ENCODE measurements at places on chromosomes 1 and 21. TPM values are rescaled to one million over a fixed set of nuclear protein-coding genes. Genes with fewer than 3 reads are reported as not detected.
A peak's percentile ranks its signal among the peaks of the same experiment; 100 is the strongest.

GRCh38 chr1:40628903-40629292, 36.6 kb downstream of the RIMS3 start:
- DNase-seq: no peak

DNA sequence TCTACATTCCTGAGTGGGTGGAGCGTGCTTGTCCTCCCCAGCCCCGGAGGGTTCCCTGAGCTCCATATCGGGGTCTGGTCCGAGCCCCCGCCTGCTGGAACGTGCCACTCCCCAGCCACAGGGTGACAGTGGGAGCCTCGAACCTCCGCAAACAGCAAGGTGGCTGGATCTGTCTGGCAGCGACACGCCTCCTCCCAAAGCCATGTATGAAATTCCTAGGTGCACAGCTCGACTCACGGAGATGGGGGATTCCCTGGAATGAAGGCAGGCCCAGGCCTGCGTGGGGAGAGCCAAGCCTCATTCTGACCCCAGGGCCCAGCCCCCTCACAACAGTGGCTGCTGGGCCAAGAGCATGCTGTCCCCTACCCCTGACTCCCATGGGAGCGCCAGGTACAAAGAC, 32.9 kb downstream of the TP73 start:
- no peak for DNase-seq

DNA sequence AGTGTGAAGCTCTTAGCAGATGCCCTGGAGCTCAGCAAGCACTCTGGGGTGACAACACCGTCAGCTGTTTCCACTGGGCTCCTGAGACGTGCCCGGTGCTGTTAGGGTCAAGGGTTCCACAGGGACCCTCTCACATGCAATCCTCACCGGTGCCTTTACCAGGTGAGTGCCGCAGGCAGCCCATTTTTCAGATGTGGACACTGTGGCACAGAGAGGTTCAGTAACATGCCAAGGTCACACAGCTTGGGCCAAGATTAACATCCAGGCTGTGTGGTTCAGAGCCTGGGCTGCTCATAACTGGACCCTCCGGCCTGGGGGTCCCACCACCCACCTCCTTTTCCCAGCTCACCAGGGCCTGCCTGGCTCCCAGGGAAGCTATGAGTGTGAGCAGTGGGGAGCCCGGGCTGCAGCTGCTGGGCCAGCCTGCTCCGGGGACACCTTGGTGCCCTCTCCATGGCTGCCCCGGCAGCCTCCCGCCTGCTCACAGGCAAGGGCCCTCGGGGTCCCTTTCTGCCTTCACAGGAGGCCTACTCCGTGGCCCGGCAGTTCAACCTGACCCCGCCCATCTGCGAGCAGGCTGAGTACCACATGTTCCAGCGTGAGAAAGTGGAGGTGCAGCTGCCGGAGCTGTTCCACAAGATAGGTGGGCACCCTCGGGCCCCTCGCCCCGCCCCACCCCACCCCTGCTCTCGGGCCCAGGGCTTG, 49.3 kb downstream of the KCNAB2 start:
- DNase-seq: no peak

The LCE3A gene
- not detected for total RNA-seq

The RAB3B gene
- 2.2 TPM for total RNA-seq

- no peak for DNase-seq
These were observed 131.2 kb upstream of the SPATA6 start for GRCh38 chr1:48603222-48603621.

DNA sequence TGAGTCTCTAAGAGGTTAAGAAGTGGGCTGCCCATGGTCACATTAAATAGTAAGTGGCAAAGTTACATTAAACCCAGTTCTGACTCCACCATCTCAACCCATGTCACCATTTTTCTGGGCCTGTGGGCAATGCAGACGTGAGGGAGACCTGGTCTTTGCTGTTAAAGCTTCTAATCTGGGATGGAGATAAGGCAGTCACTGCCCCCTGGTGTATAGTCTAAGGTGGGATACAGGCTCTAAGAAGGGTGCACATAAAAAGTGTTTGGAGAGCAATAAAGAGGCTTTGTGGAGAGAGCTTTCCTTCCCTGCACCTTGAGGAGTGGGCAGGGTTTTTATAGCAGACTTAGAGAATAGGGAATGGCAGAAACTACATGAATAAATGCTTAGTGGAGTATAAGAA, 141.3 kb downstream of the ROR1 start:
- no peak for DNase-seq

DNA sequence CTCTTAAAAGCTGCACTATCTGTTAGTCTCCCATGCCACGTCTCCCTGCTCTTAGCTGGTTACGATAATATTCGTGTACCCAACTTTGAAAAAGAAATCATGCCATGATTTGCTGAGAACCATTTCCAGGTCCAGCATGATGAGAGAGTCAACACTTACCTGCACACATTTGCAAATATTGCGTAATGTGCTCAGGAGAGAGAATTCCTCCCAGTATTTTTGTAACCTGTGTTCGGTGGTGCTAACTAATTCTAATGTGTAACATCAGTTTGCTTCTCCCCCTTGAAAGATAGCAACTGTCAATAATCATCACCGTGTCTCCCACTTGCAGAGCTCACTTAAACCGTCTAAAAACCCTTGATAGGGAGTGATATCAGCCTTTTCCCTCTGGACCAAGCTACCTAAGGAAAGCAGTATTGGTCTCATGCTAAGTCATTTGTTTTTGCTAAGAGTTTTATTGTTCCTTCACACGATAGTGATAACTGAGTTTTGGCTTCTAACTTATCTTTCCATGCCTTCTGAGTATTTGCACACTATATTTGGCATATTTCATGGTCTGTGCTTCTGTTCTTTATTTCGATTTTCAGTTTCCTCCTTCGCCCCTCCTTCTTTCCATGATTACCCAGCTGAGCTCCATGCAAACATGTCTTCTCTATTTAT, 61.1 kb upstream of the IRF2BP2 start:
- peak; percentile 73 for DNase-seq

DNA sequence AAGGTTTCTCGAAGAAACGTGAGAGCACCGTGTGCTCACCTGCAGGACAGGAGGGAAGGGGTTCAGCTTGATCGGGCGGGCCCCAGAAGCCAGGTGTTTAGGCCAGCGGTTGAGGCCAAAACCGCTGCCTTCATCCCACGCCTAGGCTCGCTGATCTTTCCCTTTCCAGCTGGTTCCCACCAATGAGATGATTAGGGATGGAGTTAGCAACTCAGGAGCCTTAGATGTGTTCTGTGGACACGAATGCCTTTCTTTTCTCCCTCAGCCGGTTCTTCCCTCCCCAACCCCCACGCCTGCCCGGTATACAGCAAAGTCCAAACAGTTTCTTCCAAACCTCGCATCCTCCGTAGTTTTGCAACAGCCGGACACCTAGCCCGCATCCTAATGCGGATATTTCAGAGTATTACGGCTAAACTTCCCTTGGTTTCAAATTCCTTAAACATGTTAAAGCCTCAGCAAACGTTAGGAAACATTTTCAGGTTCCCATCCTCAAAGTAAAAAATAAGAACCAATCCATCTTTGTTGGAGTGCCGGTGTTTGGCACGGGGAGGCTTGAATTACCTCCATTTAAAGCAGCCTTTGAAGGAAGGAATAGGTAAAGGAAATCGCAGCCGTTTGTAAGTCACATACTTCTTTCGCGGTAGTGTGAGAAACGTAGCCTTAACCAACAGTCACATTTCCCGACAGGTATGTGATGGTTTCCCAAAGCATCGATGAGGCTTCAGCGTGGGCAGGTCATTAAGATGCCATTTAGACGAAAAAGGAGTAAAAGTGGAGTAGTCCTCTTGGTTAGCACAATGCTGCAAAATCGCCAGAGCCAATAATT, 1.1 kb downstream of the LRRC8C start:
- no peak for DNase-seq

DNA sequence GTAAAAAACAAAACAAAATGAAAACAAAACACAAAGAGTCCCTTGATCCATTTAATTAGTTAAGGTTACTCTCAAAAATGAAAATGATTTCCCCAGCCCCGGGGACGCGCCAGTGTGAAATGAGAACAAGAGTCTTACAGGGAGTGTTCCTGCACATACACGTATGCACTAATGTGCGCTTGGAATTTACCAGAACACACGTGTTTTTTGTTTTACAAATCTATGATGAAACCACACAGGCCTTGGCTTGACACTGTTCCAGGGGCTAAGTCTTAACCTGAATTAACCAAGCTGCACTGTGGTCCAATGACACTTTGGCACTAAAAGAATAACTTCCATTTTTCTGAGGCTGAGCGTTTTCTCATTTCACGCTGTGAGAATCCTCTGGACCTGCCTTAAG, 63.7 kb downstream of the SLC45A1 start:
- DNase-seq: no peak

- DNase-seq: no peak
These were observed 56.1 kb upstream of the HAO2 start for GRCh38 chr1:119312500-119312899.

The FCAMR gene
- 0.58 TPM for total RNA-seq

DNA sequence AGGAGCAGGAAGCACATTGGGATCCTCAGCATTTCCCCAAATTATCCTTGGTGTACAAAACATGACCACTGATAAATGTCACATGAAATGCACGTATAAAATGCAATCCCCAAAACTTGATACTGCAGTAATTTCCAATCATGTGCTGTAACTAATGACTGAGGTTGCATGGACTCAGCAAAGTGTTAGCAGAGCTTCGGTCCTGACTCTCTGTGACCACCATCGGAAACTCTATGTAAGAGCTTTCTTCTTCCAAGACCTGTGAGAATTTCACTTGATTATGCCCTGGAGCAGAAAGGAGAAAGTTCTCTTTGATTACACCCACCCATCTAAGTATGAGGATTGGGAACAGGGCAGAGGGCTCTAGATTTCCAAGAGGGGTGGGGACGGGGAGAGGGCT, 908 bp downstream of the CD53 start:
- DNase-seq: no peak

DNA sequence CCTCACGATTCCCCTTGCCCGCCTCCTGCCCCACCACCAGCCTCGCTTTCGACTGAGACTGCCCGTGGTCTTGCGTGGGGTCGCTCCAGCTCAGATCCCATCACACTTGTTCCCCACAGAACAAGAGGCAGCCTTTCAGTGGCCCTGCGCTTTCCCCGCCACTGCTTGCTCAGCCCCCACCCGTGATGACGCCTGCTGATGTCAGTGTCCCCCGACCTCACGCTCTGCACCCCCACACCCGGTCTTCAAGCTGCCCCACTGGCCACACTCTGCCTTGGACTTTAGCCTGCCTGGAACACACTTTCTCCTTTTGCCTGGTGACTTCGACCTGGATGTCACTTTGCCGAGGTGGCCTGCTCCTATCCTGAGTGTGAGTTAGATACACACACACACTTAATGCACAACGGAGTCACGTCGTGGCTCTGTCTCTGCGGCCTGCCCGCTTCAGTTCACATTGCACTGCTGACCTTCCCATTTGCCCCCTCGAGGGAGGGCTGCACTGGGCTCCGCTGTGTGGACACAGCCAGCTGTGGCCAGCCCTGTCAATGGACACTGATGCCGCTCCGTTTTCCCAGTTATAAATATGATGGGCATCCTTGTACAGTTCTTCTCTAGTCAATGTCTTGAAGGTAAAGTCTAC, 13.0 kb downstream of the AGPAT3 start:
- DNase-seq: no peak

The FHAD1 gene
- not detected for total RNA-seq

The SHISA4 gene
- total RNA-seq: 0.87 TPM

DNA sequence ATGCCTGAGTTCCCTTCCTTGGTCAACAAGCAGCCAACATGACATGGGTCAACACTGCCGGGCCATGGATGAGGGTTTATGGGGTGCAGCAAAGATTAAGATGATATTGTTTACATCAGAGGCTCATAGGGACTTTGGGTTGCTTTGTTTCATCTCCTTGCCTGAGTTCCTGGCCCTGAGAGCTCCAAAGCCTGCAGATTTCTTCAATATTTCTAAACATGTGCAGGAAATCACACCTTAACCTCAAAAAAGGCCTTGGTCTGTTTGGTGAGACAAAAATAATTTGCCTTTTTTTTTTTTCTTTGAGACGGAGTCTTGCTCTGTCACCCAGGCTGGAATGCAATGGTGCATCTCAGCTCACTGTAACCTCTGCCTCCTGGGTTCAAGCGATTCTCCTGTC, 876 bp downstream of the SLAMF8 start:
- no peak for DNase-seq

- DNase-seq: no peak
These were observed 3.5 kb downstream of the NBL1 start for GRCh38 chr1:19647643-19648042.

DNA sequence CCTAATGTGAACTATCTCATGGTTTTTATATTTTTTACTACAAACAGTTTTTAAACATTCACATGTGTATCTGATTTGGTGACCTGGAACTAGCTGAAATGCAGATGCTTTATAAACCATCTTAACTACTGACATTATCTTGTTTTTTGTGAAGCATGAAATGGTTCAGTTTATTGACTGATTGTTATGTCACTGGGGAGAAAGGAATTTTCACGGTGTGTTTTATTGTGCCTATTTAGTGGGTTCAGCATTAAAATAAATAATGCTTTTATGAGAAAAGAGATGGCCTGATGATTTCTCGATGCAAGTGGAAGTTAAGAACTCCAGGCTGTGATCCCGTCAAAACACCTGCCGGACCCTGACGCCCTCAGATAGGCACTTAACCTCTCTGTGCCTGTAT, 79.9 kb upstream of the KIF26B start:
- DNase-seq: no peak

DNA sequence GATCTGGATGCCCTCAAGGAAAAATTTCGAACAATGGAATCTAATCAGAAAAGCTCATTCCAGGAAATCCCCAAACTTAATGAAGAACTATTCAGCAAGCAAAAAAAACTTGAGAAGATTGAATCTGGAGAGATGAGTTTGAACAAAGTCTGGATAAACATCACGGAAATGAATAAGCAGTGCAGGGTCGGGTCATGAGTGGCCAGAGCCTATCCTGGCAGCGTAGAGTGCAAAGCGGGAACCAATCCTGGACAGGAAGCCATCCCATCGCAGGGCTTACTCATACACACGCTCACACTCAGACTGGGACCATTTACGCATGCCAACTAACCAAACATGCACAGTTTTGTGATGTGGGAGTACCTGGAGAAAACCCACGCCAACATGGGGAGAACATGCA, 43.1 kb downstream of the ZMYM1 start:
- no peak for DNase-seq

DNA sequence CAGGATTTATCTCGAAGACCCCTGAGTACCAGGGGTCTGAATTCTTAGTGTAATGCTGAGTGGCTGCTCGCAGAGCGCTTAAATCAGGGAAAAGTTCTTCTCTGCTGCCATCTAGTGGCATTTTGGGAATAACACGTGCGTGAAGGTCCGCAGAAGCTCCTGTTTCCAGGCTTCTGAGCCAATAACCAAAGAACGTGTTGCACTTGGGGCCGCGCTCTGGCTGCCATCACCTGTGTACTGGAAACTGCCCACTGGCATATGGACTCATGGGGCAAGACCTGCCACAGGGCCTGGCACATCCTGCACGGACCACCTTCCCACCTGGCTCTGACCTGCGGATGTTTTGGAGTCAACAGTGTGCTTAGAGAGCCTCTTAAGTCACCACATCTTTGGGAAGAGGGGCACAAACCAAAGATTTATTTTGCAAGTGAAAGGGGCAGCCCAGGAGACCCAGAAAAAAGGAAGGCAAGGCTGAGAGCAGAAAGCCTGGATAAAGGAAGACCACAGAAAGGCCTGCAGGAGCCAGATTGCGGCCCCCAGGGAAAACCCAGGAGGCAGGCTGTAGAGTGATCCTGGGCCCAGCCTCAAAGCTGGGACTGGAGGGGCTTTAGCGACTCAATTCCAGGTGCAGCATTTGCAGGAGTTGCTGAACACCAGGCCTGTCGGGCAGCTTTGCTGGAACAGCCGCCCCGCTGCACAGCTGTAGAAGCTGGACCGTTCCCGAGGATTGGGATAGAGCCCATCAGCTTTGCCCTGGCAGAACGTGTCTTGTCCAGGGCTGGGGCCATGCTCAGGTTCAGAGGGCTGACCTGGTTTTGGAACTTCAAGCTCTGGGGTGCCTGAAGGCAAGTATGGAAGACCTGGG, 13.0 kb downstream of the CHIT1 start:
- DNase-seq: peak; percentile 91

The SLAMF9 gene
- total RNA-seq: not detected

The SPATA6 gene
- 17.4 TPM for total RNA-seq

All from stomach (tissue), 19 donors.